ENCODE measurements at places on chromosomes 4 and X.

- DNase-seq: no peak
Observed at GRCh38 chrX:42290608-42291007, 367.3 kb upstream of the CASK start.

DNA sequence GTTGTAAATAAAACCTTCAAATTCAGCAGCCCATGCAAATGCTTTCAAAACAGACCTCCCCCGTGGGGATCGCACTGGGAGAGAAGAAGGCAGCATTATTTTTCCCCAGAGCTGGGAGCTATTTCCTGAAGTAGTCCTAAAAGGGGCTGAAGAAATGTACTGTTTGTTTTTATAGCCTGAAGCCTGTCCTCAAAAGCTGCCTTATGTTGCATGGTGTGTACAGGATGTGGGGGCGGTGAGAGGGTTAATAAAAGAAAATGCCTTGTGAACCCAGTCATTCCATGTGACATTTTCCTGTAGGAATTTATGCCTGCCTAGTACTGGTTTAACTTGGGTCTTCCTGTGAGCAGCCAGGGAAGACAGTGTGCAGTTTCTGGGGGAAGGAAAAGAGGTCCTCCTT, 144.1 kb downstream of the SOWAHB start:
- DNase-seq: peak; percentile 92

- peak; percentile 28 for DNase-seq
Observed at GRCh38 chrX:150635952-150636351, 57.2 kb upstream of the MTMR1 start.

DNA sequence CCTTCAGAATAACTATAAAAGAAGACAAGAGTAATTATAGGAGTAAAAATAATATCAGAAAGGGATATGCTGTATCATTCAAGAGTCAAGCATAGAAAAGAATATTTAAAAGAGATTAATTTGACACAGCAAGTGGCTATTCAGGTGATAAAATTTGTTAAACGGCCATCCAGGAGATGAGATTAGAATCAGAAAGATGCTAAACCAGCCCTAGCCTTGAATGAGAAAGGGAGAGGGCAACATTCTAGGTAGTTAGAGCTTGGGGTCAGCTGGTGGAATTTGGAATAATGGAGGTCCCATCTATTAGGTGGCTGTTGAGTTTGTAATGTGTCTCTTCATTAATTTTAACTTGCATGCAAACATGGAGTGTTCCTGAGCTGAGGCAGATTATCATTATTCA, 350.5 kb upstream of the PABPC4L start:
- DNase-seq: no peak

- DNase-seq: no peak
Observed at GRCh38 chrX:87901060-87901459, 383.5 kb downstream of the KLHL4 start.

DNA sequence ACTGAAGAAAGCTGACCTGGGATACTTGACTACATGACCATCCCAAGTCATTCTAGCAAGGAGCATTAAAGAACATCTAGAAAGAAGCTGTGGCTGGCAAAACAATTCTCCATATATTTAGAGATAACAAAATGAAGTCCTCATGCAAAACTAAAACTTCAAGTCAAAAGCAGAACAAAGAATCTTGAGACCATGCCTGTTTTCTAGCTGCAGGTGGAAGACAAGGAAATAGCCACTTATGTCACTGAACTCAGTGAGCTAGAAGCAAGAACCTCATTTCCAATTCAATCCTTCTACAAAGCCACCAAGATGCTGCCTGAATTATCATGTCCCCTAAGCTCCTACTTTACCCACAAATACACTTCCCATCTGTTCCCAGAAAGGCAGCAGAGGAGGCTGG, 13.8 kb downstream of the USP46 start:
- DNase-seq: no peak

- no peak for DNase-seq
Observed at GRCh38 chr4:7333024-7333780, 101.5 kb downstream of the PSAPL1 start.

- DNase-seq: no peak
Observed at GRCh38 chr4:124804041-124804440, 91.5 kb upstream of the ANKRD50 start.

GRCh38 chr4:112060212-112060611, 85.0 kb upstream of the FAM241A start:
- no peak for DNase-seq

GRCh38 chr4:3498407-3498806, 33.8 kb downstream of the LRPAP1 start:
- DNase-seq: no peak

DNA sequence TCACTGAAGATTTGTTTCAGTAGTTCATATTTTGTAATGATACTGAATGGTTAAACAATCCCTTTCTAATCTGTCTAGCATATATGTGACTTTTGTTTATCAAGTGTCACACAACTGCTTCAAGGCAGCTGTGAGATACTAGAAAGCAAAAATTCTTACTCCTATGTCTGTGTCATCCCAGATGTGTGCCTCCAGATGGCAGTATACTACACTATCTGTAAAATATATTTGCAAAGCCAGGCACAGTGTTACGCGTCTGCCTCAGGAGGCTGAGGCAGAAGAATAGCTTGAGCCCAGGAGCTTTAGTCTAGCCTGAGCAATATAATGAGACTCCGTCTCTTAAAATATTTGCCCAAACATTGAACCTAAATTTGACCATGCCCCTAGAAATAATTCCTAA, 4.0 kb downstream of the NUDT10 start:
- peak; percentile 35 for DNase-seq

- no peak for DNase-seq
Observed at GRCh38 chrX:15437724-15438123, 53.5 kb upstream of the VEGFD start.

GRCh38 chrX:31931225-31931624, 859.4 kb upstream of the FTHL17 start:
- no peak for DNase-seq

DNA sequence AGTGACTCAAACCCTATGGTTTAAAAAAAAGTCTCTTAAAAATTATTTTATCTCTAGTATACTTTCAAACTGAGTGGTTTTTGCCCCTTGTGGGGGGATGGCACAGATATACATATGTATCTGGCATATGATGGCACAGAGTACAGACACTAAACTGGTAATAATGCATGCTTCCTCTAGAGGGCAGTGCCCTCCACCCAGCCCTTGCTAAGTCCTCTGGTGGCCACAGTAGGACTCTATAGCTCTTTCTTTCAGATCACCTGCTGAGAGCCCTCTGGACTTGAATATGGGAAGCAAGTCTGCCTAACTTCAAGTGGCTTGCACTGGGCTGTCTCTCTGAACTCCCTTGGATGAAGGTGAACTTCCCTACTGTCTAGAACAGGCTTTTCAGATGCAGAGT, 66.3 kb downstream of the TSPAN7 start:
- DNase-seq: peak; percentile 30

- no peak for DNase-seq
Observed at GRCh38 chrX:132716006-132716405, 227.2 kb upstream of the MBNL3 start.

- no peak for DNase-seq
Observed at GRCh38 chr4:89356086-89356485, 48.5 kb upstream of the GPRIN3 start.

GRCh38 chr4:26484032-26484515, 6.2 kb downstream of the CCKAR start:
- DNase-seq: no peak

- DNase-seq: no peak
Observed at GRCh38 chr4:99463566-99463965, 28.4 kb upstream of the ADH7 start.

DNA sequence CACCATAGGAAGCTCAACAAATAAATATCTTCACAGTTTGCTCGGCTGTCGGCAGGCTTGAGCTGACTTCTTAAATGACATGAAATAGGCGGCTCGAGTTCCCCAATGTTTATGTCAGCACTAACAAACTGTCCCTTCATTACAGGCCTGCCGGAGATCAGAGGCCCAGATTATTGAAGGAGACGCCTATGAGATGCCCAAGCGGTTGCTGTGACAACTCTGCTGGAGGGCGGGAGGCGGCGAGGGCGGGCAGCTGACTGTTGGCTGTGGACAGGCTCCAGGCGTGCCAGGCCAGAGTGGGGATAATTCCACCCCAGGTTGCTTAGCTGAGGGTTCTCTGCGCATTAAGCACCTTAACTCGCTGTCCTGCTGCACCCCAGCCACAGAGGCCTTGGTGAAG, 39.2 kb upstream of the MSX1 start:
- DNase-seq: no peak

DNA sequence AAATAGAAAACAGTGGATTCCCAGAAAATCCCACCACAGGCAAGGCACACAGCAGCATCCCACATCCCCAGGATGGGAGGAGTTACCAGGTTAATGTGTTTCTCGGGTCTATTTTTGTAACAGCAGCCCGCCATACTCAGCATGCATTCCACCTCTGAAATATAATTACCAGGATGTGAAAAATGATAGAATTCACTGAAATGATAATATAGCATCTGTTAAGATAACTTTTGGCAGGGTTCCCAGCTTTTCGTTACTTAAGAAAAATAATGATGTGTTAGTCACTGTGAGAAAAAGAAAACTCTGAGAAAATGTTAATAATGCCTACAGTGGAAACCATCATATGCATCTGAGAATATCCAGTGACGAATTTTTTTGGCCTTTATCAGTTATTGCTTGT, 87.1 kb downstream of the VCX2 start:
- no peak for DNase-seq

Data from SJSA1 (cell line).